ENCODE measurements at places on chromosomes 12 and 14.

DNA sequence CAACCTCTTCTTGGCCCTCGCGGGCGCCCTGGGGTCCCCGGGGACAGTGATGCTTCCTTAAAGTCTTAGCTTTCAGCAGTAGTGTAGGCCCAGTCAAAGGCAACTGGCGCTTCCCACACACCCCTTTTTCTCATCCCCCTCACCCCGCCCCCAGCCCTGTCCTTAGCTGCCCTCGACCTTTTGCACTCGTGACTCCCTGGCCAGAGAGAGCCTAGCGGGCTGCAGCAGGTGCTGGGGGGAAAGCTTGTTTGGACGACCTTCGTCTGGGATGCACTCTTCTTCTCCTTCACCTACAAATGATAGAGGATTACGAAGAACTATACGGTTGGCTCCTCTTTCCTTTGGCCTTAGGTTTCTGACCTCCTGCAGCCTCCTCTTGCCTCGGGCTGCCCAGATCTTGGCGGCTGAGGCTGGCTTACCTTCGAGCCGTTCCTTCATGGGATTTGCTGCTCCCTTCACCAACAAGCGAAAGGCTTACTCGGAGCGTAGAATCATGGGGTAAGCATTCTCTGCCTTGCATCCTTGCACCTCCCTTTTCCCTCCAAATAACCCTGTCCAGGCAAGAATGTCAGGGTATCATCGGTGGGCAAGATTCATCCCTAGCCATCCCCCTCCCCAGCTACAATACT, 815 bp downstream of the COQ10A start:
- DNase-seq, result no peak

GRCh38 chr14:71240866-71241520, 333.7 kb downstream of the PCNX1 start:
- no peak for DNase-seq

GRCh38 chr12:132305560-132305966, 23.8 kb downstream of the GALNT9 start:
- no peak for DNase-seq

DNA sequence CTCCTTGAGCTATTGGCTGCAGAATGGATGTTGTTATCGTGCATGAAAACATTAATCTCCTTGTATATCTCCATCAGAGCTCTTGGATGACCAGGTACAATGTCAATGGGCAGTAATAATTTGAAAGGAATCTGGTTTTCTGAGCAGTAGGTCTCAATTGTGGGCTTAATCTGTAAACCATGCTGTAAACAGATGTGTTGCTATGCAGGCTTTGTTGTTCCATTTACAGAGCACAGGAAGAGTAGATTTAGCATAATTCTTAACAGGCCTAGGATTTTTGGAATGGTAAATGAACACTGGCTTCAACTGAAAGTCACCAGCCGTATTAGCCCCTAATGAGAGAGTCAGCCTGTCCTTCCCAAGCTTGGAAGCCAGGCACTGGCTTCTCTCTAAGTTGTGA, 50.4 kb downstream of the ATG14 start:
- no peak for DNase-seq

- no peak for DNase-seq
These were observed 2.5 kb downstream of the RASAL1 start for GRCh38 chr12:113133036-113133435.

DNA sequence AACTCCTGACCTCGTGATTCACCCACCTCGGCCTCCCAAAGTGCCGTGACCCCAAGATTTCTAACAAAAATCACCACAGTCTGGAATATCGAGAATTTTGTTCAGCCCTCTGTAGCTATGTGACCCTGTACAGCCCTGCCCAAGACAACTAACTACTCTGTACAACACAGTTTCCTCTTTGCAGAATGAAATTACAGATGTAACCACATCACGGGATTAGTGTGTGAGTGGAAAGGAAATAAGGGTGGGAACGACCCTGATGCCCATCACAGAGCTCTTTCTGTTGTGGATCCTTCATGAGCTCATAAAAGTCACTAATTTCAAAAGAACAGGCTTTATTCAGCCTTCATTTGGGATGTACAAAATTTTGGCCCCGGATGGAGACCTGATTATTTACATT, 50.5 kb upstream of the KRR1 start:
- no peak for DNase-seq

- no peak for DNase-seq
These were observed 33.3 kb upstream of the STON2 start for GRCh38 chr14:81433378-81433777.

GRCh38 chr12:105060715-105061378, 23.4 kb downstream of the ALDH1L2 start:
- DNase-seq, result no peak

- no peak for DNase-seq
These were observed 35.3 kb downstream of the MIPOL1 start for GRCh38 chr14:37232907-37233481.
